Right hindlimb (tissue), 1 donor: ENCODE measurements at places on chromosomes 1 and 21.

DNA sequence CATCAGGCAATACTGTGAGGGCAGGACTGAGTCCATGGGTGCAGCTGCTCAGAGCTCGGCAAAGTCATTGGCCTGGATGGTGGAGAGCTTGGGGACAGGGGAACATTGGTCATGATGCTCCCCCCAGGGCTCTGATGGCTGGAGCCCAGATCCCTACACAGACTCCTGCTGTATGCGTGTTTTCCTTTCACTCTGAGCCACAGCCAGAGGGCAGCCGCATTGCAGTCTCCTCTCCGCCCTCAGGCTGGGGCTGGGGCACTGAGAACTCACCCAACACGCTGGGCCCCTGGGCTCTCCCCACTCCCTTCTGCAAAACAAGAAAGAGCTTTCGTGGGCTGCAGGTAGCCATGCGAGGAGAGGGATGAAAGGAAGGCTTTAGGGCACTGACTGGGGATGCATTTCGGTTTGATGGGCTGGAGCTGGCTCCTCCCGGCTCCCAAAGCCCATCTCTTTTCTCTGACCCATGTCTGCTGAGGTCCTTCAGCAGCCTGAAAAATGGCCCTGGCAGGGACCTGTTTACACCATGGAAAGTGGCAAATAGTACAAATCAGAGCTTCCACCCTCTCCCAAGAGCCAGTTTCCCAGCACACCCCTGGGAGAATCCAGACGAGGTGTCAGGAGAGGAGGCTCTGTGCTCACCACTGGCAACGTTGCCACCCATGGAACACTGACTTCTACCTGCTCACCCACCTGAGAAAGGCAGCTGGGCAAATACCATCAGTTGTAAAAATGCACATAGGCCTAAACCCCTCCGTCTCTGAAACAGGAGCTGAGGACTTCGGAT is 43.8 kb downstream of the CAPN2 start:
- no peak for DNase-seq

- DNase-seq, result no peak
These were observed 121.4 kb upstream of the SLC35F3 start for GRCh38 chr1:233782937-233783586.

DNA sequence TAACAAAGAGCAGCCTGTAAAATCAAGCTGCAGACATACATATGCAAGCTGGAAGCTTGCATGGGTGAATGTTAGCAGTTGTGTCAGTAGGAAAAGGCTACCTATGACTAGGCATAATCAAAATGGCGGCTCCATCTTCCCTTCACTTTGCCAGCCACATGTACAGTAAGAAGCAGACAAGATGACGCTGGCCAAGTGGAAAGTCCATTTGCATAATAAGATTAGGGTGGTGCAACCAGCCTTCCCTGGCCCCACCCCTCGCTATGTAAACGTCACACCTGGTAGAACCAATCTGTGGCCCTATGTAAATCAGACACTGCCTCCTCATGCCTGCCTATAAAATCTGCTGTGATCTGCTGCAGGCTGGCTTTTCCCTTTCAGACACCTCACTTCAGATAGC is 171.9 kb upstream of the USP25 start:
- no peak for DNase-seq

DNA sequence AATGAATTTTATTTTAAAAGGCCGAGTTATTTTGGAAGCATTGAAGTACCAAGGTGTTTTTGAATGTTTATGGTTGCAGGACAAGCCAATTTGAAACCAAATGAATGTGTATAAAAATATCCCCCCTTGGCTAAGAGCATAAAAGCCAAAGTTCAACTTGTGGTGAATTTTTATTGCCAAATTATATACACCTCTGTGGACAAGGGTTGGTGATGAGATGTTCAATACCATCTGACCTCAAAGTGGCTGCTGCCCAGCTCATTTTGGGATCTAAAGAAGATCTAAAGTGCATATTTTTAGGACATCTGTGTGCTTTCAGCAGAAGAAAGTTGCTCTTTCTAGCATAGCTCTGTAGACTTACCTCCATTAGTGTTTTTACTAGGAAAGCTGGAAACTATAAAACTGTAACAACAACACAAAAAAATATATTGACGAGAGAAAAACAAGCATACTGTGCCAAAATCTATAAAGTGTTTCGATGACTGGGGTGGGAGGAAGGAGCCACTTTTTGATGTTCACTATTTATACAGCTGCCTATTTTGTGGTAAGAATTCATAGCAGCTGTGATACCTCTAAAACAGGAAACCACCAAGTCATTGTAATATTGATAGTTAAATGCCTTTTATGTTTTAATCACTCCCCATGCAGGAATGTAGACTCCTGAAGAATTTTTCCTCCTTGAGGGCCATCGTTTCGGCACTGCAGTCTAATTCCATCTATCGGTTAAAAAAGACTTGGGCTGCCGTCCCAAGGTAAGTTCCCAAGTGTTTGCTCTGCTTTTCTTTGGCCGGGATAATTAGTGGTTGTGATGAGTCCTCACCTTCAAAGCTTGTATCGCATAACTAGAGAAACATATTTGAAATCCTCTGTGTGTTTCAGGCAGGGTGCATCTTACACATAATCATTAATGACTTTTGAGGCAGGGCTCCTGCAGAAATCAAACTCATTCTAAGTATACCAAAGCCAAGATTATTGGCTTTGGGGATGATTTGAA is 83.2 kb downstream of the RGL1 start:
- no peak for DNase-seq

DNA sequence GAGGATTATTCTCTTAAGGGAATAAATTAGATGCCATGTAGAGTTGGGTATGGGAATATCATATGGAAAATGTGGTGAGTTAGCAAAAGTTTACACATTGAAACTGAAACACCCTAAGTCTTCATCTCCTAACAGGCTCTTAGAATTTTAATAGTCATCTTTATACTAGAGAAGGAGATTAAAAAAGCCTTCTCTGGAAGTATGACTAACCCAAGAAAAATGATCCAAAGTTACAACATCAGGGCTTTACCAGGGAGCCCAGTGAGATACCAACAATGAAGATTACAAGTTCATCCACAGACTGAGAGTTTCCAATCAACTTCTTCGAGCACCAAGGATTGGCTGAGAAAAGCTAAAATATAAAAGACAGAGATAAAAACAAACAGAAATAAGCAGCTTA is 70.0 kb upstream of the KIAA0040 start:
- DNase-seq, result no peak
